Smooth muscle cell of the brain vasculature (primary cell): ENCODE measurements at places on chromosomes 11 and 22.

DNA sequence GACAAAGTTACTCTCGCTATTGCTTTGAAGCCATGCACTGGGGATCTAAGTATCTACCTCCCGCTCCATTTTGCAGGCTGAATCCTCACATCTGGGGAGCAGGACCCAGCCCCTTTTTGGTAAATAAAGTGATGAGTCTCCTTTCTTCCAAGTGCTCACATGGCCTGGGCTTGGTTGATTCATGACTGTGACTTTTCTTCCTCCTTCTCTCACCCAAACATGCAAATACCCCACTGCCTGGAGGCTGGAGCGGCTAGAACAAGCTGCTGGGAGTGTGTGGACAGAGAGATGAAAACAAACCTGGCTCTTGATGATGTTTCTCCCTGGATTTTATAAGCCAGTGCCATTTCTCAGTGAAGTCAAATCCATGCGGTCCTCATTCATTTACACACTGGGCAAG is 72.7 kb downstream of the TRIM29 start:
- no peak for DNase-seq

- DNase-seq, result no peak
Observed at GRCh38 chr11:73072935-73073481, 69.1 kb downstream of the FCHSD2 start.

DNA sequence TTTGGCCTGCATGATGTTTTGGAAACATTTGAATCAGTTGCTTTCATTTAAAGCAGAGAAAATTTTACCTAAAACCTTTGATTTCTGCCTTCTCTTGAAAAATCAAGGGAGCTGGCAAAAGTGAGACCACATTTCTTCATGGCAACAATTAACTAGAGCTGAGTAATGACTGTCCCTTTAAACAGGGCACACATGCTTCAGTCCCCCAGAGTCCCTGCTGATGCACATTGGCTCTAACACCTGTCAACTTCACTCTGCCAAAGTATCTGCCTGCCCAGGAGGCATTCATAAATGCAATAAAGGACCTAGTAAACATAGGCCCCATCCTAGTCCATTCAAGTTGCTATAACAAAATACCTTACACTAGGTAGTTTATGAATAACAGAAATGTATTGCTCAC is 87.1 kb upstream of the LDLRAD3 start:
- DNase-seq, result no peak

DNA sequence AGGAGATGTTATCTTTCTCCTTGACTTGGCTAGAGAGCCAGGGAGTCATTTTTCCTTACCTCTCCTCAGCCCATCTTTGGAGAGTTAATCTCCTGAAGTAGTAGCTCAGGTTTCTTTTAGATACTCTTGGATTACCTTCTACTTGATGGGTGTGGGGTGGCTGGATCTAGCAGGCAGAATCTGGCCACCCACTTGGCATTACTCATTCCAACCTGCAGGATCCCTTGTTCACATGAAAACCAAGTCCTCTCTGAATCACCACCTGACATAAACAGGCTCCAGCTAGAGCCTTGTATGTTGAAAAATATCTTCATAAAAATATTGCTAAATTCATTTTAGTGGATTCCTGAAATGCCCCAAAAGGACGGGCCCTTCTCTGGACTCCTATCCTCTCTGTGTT is 250.6 kb upstream of the PLET1 start:
- no peak for DNase-seq

DNA sequence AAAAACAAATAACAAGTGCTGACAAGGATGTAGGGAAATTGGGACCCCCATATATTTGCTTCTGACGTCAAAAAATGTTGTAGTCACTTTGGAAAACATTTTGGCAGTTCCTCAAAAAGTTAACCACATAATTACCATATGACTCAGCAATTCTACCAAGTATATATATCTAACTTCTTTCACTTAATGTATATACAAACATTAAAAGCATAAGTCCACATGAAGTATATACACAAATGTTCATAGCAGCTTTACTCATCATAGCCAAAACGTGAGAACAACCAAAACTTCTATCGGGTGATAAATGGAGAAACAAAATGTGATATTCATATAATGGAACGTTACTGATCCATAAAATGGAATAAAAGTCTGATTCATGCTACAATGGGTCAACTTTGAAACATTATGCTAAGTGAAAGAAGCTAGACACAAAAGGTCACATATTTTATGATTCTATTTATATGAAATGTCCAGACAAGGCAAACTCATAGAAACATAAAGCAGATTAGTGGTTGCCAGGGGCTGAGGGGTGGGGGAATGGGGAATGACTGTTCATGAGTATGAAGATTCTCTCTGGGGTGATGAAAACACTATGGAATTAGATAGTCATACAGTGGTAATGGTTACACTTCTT is 48.7 kb upstream of the TEAD1 start:
- DNase-seq, result peak; percentile 18
